HTR-8/SVneo (cell line): ENCODE measurements at places on chromosomes 5 and 9.

DNA sequence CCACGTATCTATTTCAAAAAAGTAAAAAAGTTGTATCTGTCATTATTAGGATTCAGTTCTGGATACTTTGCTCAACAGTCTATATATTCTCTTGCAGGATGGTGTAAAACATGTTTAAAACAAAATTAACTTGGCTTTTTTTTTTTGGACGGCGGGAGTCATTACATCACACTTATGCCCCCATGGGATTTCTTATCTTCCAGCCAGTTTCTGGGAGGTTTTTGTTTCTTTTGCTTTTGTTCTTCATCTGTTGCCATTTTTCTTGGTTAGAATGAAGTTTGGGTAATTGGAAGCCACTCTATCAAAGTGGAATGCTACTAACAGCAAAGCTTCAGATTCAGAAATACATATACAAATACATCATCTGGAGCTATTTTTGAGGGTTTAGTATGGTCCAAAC lies 1.8 kb upstream of the STARD4 start:
- no peak for DNase-seq

GRCh38 chr9:112925058-112925641 lies 34.5 kb upstream of the SLC46A2 start:
- DNase-seq = peak; percentile 27

- DNase-seq = no peak
These were observed 779 bp downstream of the FAM13B start for GRCh38 chr5:138032028-138032571.

DNA sequence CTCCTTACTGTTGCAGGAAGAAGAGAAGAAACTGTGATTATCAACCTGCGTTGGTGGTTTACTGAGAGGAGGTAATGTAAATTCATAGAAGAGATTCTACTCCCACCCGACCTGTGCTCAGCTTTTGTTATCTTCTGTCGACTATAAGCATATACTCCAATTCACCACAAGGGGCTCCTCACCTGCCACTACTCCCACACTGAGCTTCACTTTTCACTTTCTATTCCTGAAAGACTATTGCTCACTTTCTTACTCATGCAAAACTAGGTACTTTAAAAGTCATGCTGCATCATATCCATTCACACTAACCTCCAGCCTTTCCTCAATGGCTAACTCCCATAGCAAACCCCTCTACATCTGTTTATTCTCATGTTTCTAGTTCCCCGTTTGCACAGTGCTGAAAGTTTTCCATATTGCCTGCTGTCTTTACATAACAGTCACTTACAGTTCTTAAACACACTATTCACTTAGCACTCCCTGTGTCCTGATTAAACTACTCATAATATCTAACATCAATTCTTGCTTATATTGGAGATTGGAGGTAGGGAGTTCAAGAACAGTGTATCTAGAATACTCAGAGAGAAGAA lies 1062.6 kb downstream of the NR2F1-AS1 start:
- DNase-seq = peak; percentile 27

DNA sequence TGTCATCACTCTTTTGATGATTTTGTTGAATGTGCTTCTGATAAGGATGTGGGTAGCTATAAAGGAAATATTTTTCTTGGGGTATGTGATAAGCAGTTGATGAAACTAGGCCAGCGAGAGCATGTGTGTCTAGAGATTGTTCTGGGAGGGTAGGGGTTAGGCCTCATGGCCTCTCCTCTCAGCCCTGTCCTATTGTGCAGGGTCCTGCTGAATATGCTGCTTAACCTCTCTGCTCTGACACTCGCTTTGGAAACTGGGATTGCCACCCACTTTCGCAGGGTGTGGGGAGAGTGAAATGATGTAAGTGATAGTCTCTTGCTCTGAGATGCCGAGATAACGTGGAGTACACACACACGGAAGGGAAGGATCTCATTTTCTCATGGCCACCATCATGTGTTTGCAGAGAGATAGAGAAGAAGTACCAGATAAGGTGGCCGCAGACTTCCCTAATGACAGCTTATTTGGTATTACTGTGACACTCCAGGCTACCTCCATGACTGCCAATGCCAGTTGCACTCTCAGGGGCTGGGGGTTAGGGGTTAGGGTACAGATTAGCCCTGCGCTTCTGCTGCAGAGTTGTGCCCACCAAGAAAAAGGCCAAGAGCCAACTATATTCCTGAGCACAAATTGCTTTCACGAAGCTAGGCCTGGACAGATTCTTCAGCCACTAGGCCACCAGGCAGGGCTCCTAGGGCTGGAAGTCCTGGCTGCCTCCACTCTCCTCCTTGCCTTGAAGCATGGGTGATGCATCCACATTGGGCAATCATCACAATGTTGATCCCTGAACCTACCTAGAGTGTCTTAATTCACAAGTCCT lies 25.2 kb upstream of the TNFAIP8 start:
- no peak for DNase-seq
